Nucleus accumbens (tissue), 56 donors: ENCODE measurements at places on chromosomes 7 and 10.

- DNase-seq, result no peak
Measured at GRCh38 chr10:130652964-130653578, 516.9 kb downstream of the GLRX3 start.

DNA sequence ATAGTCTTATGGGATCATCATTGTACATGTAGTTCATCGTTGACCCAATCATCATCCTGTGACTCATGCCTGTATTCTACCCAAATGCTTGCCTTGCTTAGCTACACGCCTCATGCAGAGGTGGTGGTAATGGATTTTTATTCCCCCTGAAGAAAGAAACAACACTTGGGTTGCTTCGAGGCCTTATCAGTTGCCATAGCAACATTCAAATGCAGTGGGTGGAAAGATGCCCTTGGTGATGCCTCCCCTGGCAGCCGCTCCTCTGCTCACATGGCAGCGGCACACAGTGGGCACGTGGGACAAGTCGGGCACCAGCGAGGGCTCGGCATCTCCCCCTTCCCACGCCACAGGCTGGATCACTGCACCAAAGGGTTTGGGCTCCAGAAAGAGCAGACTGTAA lies 54.0 kb upstream of the NMT2 start:
- peak; percentile 33 for DNase-seq

- no peak for DNase-seq
Measured at GRCh38 chr7:80294346-80294745, 159.7 kb downstream of the GNAI1 start.

DNA sequence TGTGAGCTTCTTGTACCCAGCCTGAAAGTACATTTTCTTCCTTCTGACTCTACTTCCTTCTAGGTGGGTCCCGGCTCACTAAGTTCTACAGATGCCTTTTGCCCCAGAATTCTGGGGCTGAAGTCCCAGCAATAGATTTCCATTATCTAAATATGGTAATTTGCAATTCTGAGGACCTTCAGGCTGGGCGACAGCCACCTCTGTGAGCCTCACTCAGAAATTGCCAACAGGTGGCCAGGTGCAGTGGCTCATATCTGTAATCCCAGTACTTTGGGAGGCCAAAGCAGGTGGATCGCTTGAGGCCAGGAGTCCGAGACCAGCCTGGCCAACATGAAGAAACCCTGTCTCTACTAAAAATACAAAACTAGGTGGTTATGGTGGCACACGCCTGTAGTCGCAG lies 23.7 kb downstream of the CREM start:
- DNase-seq, result no peak

DNA sequence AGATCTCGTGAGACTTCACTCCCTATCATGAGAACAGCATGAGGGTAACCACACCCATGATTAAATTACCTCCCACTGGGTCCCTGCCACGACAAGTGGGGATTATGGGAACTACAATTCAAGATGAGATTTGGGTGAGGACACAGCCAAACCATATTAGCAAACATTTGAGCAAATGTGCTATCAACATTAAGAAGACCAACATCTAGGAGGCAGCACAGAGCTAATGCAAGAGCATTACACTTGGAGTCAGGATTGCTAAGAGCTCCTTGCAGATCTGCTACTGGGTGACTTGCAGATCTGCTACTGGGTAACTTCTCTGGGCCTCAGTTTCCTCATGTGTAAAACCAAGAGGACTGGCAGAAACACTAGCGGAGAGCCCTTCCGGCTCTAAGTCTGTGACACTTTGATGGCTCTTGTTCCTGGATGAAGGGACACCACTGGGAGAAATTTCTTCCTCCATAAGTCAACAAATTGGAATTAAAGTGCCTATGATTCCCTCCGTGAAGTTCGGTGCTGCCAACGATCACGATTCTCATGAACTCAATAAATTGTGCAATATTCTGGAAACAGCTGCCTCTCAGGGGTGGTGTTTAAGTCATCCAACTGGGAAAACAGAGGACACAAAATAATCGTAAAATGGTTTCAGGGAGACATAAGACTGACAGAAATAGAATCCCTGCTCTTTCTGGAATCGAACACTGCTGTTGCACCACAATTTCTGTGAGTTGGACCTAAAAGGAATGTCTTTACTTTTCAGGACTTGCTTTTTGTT lies 115.8 kb upstream of the ITGB1 start:
- DNase-seq, result no peak

DNA sequence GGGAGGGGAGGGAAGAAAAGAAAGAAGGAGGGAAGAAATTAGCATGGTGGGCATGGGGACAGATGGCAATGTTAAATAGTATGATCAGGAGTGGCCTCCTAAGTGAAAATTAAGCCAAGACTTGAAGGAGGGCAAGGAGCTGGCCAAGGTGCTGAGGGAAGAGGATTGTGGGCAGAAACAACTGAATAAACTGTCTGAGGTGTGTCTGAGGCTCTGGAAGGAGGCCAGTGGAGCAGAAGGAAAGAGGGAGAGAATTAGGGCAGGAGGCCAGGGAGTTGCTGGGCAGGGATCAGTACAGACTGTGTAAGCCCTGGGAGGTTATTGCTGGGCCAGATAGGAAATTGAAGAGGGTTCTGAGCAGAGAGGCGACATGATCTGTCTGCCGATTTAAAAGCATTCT lies 40.6 kb upstream of the VKORC1L1 start:
- no peak for DNase-seq

GRCh38 chr10:28385748-28386502 lies 83.1 kb upstream of the MPP7 start:
- no peak for DNase-seq
